ENCODE measurements at places on chromosomes 11 and 22.

- no peak for DNase-seq
Measured at GRCh38 chr11:131838016-131838415, 467.6 kb downstream of the NTM start.

DNA sequence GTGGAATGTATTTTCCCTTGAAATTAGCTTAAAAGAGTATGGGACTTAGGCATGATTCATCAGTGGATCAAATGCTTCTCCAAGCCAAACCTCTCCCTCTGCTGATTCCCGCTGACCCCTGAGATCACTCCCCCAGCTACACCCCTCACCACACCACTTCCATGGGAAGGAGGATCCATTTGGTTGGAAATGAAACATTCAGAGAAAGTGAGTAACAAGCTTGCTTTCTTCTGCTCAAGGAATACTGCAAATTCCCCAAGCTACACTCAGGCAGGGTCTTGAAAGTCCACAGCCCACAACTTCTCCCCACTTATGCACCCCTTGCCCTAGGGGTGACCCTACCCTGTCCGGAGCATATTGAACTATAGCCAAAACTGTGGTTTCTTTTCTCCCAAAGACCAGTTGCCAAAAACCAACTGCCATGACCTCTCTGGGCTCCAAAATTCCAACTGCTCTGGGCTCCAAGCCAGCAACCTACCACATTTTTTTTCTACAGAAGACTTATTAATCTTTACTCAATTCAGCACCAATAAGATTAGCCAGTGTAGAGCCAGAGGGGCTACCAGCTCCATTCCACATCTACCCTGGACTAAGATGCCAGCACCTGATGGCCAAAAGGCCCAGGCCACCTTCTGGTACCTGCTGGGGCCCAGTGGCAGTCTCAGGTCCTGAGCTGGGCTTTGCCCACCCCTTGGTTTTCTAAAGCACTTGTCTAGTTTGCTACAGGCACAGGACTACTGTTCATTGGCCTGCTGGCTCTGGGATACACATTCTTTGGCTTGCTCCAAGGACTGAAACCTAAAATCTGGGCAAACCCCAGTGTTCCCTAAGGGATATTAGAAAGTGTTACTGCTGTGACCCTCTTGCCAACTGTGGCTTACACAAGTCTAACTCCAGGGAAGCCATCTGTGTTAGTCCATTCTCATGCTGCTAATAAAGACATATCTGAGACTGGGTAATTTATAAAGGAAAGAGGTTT, 101.1 kb downstream of the MICAL3 start:
- DNase-seq: no peak

GRCh38 chr22:36790648-36791047, 14.7 kb upstream of the IFT27 start:
- no peak for DNase-seq

- no peak for DNase-seq
Measured at GRCh38 chr11:94028436-94028835, 7.3 kb downstream of the HEPHL1 start.

GRCh38 chr11:61683961-61684869, 4.0 kb downstream of the DAGLA start:
- DNase-seq: no peak

- no peak for DNase-seq
Measured at GRCh38 chr22:50199829-50200460, 866 bp upstream of the SELENOO start.

GRCh38 chr22:37024339-37025157, 5.0 kb downstream of the MPST start:
- DNase-seq: no peak

DNA sequence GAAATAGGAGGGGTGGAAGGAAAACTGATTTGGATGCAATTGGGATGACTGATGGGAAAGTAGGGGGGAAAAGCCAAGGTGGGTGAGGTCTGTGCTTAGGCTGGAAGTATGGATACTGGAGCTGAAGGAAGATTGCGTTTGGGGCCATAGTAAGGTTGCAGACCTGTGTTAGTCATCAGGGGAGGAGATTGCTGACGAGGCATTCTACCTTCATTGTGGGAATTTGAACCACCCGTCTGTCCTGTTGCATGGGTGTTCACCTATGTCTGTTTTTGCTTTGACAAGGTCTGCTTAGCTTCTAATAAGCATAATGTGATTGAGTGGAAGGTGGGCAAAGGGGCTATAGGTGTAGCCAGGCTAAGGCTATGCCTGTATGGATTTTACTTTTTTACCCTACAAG, 323.8 kb downstream of the BLID start:
- DNase-seq: no peak

- no peak for DNase-seq
Measured at GRCh38 chr11:12390687-12391110, 13.3 kb downstream of the PARVA start.

GRCh38 chr11:115924744-115925567, 420.7 kb upstream of the CADM1 start:
- no peak for DNase-seq

- no peak for DNase-seq
Measured at GRCh38 chr11:72924568-72925190, 110.5 kb downstream of the ATG16L2 start.

DNA sequence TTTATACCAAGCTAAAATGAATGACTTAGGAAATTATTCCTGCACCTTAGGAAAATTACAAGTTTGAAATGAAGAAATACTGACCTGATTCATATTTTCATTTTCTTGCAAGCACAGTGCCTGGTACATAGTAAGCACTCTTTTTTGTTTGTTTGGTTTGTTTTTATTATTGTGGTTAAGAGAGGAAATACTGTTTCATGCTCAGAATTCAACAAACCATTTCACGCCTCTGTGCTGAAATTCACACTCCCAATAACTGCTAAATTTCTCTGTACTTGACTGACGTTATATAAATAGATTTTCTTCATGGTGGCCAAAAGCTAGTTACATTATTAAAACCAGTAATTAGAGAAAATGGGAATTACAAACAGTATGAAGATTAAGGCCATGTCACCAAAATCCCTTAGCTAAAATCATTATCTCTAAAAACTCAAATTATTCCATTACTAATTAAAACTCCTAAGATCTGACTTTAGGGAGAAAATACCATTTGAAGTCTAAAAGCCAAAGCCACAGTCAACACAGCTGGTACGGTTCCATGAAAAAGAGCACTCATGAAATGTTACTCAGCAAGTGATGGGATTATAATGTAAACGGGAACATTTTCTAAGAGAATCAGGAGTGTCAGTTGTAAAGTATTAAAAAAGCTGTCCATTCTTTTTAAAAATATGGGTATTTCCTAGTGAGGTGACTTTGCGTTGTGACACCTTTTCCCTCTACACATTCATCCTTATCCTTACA, 77.8 kb upstream of the DDI1 start:
- DNase-seq: no peak

DNA sequence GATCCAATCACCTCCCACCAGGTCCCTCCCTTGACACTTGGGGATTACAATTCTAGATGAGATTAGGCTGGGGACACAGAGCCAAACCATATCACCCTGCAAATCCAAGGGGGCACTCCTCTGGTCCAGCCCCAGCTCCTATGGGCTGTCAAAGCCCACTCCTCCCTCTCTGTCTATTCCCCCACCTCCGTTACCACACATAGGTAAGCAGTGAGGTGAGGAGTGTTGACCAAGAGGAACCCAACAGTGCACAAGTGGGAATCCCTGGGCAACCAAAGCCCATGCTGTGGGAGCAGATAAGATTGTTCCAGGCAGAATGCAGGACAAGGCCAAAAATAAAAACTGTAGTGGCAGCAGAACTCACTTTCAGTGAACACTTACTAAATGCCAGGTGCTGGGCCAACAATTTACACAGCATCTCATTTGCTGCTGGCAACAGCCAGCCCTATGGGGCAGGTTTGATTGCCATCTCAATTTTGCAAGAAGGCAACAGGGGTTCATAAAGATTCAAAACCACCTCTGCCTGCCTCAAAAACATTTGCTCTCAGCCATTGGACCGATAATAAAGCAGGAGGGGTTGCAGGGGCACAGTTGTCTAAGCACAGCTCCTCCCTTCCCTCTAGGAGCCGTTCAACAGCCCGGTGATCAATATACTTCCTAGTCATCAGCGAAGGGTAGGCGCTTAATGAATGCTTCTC, 8.9 kb downstream of the SDF2L1 start:
- DNase-seq: no peak

- DNase-seq: no peak
Measured at GRCh38 chr11:33909552-33909951, 17.7 kb upstream of the LMO2 start.

GRCh38 chr11:616320-617198, 809 bp upstream of the IRF7 start:
- DNase-seq: no peak

DNA sequence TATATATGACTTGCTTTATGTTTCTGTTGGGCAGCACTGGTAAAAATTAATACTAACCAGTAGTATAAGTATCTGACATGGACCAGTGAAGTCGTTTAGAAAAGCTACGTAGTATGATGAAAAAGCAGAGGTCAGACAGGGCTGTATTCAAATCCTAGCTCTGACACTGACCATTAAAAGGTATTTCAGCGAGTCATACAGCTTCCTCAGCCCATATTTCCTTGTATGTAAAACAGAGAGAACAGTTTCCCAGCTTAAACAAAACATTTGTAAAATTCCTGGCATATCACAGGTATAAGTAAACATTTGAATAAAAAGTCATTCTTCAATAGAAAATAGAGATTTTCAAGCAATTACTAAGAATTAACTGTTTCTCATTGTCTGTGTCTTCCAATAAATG, 4.2 kb downstream of the NOX4 start:
- DNase-seq: no peak

DNA sequence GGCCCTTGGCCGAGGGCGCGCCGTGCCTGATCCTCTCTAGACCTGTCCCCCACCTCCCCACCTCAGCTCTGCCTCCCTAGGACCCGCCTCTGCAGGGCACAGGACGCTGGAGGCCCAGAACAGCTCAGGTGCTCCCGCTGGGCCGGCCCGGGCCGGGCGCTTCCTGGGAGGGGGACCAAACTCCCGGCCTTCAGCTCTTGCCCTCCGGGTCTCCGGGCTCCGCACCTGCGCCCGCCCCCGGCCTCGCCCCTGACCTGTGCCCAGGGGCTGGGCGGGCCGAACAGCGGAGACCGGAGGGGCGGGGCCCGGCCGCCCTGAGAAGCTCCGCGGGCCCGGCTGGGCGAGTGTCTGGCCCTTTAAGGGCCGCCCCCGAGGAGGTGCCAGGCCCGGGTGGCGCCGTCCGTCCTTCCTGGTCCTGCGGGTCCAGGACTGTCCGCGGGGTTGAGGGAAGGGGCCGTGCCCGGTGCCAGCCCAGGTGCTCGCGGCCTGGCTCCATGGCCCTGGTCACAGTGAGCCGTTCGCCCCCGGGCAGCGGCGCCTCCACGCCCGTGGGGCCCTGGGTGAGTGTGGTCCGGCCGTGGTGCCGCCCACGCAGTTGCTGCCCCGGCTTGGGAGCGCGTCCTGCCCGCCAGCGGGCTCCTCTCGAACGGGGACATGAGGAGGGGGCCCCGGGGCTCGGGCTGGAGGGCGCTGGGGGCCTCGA, at the start of gene SSH3:
Gene SSH3 (plus strand): TSS at position 399 of the 703 bp plus-strand sequence. CDS start 96 bp downstream, at position 495.
- DNase-seq: no peak

- no peak for DNase-seq
Measured at GRCh38 chr11:27696961-27697360, 3.3 kb downstream of the BDNF start.

DNA sequence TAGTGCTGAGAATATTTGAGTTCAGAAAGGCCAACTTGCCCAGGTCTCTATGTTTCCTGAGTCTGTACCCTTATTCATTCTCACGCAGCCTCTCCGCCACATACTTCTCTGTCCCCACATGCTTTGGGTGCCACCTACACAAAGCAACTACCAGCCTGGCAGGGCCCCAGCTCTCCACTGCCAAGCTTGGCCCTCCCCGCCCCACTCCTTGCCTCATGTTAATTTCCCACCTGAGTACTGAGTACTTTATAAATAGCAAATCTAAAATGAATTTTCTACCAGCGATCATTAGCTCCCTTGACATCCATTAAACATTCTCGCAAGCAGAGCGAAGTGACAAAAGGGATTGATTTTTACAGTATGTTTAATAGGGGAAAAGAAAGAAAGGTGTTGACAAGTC, 20.8 kb downstream of the NTM start:
- DNase-seq: no peak

GRCh38 chr11:84137960-84138359, 851.8 kb upstream of the CCDC90B start:
- DNase-seq: no peak

GRCh38 chr11:30333405-30333804, 10.5 kb downstream of the ARL14EP start:
- no peak for DNase-seq

DNA sequence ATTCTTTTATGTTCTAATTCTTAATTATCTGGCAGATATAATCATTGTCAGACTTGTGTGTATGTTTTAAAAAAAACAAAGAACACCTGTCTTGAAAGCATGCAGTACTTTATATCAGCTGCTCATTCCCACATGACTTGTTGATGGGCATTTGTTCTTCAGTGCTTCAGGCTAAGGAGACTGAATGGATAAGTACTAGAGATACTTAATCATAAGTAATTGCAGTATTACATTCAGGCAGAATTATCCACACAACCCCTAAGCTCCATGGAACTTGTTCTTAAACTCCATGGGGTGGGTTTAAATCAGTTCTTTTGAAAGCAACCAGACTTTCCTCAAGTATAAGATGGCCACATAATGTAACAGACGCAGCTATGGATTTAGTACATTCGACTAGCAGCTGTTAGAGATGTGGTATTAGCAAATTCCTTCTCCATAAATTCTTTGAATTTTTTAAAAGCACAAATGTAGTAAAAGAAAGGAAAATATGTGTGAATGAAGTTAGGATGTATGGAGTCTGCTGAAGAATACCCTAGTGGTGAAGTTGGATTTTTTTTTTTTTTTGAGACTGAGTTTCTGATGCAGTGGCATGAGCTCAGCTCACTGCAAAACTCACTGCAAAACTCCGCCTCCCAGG, 3.0 kb downstream of the JAM3 start:
- no peak for DNase-seq

GRCh38 chr11:65437436-65438227, 15.0 kb downstream of the NEAT1 start:
- DNase-seq: no peak

GRCh38 chr22:42732081-42732480, 11.4 kb upstream of the A4GALT start:
- DNase-seq: no peak

GRCh38 chr11:12497431-12497830, 120.1 kb downstream of the PARVA start:
- DNase-seq: no peak

- no peak for DNase-seq
Measured at GRCh38 chr22:45565973-45566372, 63.3 kb downstream of the FBLN1 start.

GRCh38 chr11:33997584-33998251, 53.8 kb upstream of the CAPRIN1 start:
- DNase-seq: no peak

- no peak for DNase-seq
Measured at GRCh38 chr22:46619830-46620501, at the start of gene GRAMD4. TSS of gene GRAMD4 (plus strand) at chr22:46620386. CDS start at chr22:46626800, 6,414 bp downstream.
